ENCODE measurements at places on chromosomes 5 and 9.

DNA sequence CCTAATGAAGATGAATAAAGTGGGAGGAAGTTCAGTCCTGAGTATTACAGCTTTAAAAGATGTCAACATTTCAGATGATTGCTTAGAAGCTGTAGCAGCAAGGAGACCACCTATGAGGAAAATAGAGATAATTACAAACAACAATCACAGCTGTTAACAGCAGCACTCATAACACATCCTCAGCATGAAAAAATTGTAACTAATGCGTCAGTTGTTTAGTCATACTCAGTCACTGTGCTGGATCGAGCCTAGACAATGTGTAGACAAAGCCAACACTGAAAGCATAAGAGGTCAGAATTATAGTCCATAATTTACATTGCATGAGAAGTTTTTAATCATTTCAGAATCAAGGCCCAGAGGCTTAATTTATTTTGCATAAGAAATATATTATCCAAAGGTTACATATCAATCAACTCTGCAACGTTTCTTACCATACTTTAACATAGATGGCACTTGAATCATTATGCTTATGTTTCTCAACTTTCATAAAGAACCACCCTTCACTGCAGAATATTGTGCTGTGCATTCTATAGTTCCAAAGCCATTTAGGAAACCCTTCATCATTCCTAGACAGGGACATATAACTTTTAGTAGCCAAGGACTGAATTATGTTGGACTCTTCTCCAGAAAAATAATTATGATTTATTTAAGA, 60.2 kb upstream of the HAPLN1 start:
- no peak overlapping the region for H3K27ac ChIP-seq
- H3K4me1 ChIP-seq, result no peaks in the 10 kb centered on the region
- no peaks in the 10 kb centered on the region for H3K27me3 ChIP-seq
- H3K4me3 ChIP-seq, result no peak overlapping the region
- DNase-seq, result no peak

DNA sequence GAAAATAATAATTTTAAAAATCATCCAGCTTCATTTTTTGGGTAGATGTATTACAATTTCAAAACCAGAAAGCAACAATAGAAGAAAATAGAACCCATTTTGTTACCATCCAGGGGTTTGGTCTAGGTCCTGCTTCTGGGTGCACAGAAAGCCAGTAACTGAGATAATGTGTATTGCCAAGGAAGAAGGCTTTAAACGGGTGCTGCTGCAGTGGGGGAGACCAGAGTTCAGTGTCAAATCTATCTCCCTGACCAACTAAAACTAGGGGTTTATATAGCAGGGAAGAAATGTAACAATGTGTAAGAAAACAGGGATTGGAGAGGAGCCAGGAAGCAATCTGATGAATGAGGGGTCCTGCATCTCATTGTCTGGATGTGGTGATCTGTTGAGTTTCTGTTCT, 17.5 kb upstream of the MPDZ start:
- no peak overlapping the region for H3K27ac ChIP-seq
- no peaks in the 10 kb centered on the region for H3K4me1 ChIP-seq
- no peaks in the 10 kb centered on the region for H3K36me3 ChIP-seq
- no peak for DNase-seq

DNA sequence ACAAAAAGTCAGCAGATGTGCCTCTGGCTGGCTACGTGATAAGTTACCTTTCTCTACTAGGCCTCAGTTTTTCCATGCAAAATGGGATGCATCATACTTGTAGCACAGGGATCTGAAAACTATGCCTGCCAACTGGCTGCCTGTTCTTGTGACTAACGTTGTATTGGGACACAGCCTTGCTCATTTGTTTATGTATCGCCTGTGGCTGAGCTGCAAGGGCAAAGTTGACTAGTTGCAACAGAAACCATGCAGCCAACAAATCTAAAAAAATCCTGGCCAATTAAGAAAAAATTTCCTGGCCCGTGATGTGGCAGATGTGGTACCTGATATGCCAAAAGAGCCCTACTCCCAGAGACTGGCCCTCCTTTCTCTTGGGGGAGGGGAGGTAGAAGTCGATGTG, 131.3 kb downstream of the SEC61B start:
- DNase-seq, result peak; percentile 98
- peak overlapping the region; percentile 55 for H3K4me3 ChIP-seq
- no peaks in the 10 kb centered on the region for H3K36me3 ChIP-seq
- H3K4me1 ChIP-seq, result peaks cover 37% of the 10 kb centered on the region
- H3K27ac ChIP-seq, result peak overlapping the region; percentile 86

- H3K36me3 ChIP-seq, result no peaks in the 10 kb centered on the region
- H3K27me3 ChIP-seq, result no peaks in the 10 kb centered on the region
- no peak for DNase-seq
Observed at GRCh38 chr9:12318732-12319685, 374.2 kb upstream of the TYRP1 start.

- H3K4me3 ChIP-seq, result no peak overlapping the region
- H3K4me1 ChIP-seq, result peaks cover 20% of the 10 kb centered on the region
- peaks cover 1% of the 10 kb centered on the region for H3K27me3 ChIP-seq
- H3K36me3 ChIP-seq, result no peaks in the 10 kb centered on the region
- H3K27ac ChIP-seq, result no peak overlapping the region
Observed at GRCh38 chr9:137194388-137194787, 5.9 kb downstream of the SSNA1 start.

DNA sequence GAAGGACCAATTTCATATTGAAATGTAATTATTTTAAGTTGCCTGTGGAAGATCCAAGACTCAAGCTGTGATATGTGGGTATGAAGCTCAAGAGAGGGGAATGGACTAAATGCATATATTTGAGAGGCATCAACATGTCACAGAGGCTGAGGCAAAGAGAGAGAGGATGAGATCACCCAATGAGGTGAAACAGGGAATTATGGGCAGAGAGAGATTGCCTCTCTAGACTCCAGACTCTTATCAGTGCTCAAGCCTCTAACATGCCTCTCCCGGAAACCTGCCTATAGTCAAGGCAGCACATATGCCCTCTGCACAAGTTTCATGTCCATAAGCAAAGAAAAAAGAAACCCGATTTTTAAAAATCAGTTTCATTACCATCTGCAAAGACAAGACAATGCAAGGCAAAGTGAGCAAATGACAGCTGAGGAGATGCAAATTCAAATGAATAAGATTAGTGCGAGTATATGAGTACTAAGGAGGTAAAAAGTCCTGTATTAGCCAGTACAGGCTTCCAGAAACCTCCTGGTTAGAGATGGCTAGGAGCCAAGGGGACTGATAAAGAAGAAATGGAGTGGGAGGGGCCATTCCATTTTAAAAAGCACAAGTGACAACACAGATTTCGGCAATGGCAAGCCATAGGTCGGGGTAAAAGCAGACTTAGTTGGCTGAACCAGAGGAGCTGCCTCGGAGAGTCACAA, 9.4 kb downstream of the APTX start:
- no peak overlapping the region for H3K27ac ChIP-seq
- peaks cover 12% of the 10 kb centered on the region for H3K4me1 ChIP-seq
- no peaks in the 10 kb centered on the region for H3K27me3 ChIP-seq
- no peak for DNase-seq

- no peak for DNase-seq
- no peaks in the 10 kb centered on the region for H3K36me3 ChIP-seq
- H3K27ac ChIP-seq, result no peak overlapping the region
- H3K27me3 ChIP-seq, result peaks cover 4% of the 10 kb centered on the region
- H3K4me3 ChIP-seq, result no peak overlapping the region
Observed at GRCh38 chr5:7245121-7245651, 150.8 kb upstream of the ADCY2 start.

DNA sequence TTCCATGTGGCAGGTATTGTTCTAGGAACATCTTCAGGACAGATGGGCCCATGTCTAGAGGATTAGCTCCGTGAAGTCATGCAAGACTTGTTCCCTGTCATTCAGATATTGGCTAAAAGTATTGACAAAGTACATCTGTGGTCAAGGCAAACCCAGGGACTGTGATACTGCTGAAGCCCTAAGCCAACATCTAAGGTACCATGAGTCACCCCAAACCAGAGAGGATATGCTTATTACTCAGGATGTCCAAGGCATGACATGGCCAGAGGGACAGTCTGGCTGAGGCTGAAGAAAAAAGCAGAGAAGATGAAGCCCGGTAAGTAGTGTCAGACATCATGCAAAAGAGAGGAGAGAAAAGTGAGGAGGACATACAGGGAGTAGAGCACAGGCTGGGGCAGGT, 31.0 kb downstream of the HMHB1 start:
- peaks cover 8% of the 10 kb centered on the region for H3K4me1 ChIP-seq
- no peaks in the 10 kb centered on the region for H3K36me3 ChIP-seq
- H3K27me3 ChIP-seq, result no peaks in the 10 kb centered on the region
- H3K27ac ChIP-seq, result no peak overlapping the region

GRCh38 chr5:5164163-5164562, 24.0 kb downstream of the ADAMTS16 start:
- no peaks in the 10 kb centered on the region for H3K36me3 ChIP-seq
- DNase-seq, result no peak
- H3K27me3 ChIP-seq, result peaks cover 1% of the 10 kb centered on the region
- H3K4me1 ChIP-seq, result peaks cover 13% of the 10 kb centered on the region

- DNase-seq, result no peak
- H3K36me3 ChIP-seq, result no peaks in the 10 kb centered on the region
- no peak overlapping the region for H3K4me3 ChIP-seq
- H3K27ac ChIP-seq, result no peak overlapping the region
- no peaks in the 10 kb centered on the region for H3K4me1 ChIP-seq
Observed at GRCh38 chr5:36323926-36324781, 22.5 kb upstream of the RANBP3L start.

- H3K27me3 ChIP-seq, result no peaks in the 10 kb centered on the region
- peak overlapping the region; percentile 78 for H3K27ac ChIP-seq
- peaks cover 55% of the 10 kb centered on the region for H3K4me1 ChIP-seq
Observed at GRCh38 chr5:73311291-73312110, 137.1 kb downstream of the FOXD1 start.

- no peak overlapping the region for H3K4me3 ChIP-seq
- peaks cover 16% of the 10 kb centered on the region for H3K36me3 ChIP-seq
- H3K27me3 ChIP-seq, result no peaks in the 10 kb centered on the region
- peak; percentile 51 for DNase-seq
- no peak overlapping the region for H3K27ac ChIP-seq
Observed at GRCh38 chr5:72599519-72600370, 92.5 kb upstream of the ZNF366 start.

- H3K4me1 ChIP-seq, result peaks cover 12% of the 10 kb centered on the region
- H3K36me3 ChIP-seq, result peaks cover 3% of the 10 kb centered on the region
- H3K27ac ChIP-seq, result no peak overlapping the region
- peaks cover 64% of the 10 kb centered on the region for H3K27me3 ChIP-seq
- H3K4me3 ChIP-seq, result no peak overlapping the region
Observed at GRCh38 chr9:37029304-37029775, 4.7 kb downstream of the PAX5 start.

- H3K4me3 ChIP-seq, result no peak overlapping the region
- H3K36me3 ChIP-seq, result no peaks in the 10 kb centered on the region
- peaks cover 2% of the 10 kb centered on the region for H3K27me3 ChIP-seq
- DNase-seq, result no peak
Observed at GRCh38 chr9:107954312-107954711, 464.7 kb upstream of the KLF4 start.

- peaks cover 60% of the 10 kb centered on the region for H3K4me1 ChIP-seq
- no peak overlapping the region for H3K27ac ChIP-seq
- H3K27me3 ChIP-seq, result no peaks in the 10 kb centered on the region
- no peaks in the 10 kb centered on the region for H3K36me3 ChIP-seq
- H3K4me3 ChIP-seq, result no peak overlapping the region
Observed at GRCh38 chr5:136808756-136809155, 443.4 kb upstream of the TRPC7 start.

GRCh38 chr5:152811988-152812387, 406.9 kb upstream of the NMUR2 start:
- H3K27me3 ChIP-seq, result no peaks in the 10 kb centered on the region
- no peak overlapping the region for H3K4me3 ChIP-seq
- no peak for DNase-seq
- H3K4me1 ChIP-seq, result no peaks in the 10 kb centered on the region
